Dermis microvascular lymphatic vessel endothelial cell (primary cell): ENCODE measurements at places on chromosomes 11 and 22. TPM values are rescaled to one million over a fixed set of nuclear protein-coding genes. Genes with fewer than 3 reads are reported as not detected.

GRCh38 chr11:129933891-129934290 is 38.5 kb upstream of the NFRKB start:
- no peak for DNase-seq

DNA sequence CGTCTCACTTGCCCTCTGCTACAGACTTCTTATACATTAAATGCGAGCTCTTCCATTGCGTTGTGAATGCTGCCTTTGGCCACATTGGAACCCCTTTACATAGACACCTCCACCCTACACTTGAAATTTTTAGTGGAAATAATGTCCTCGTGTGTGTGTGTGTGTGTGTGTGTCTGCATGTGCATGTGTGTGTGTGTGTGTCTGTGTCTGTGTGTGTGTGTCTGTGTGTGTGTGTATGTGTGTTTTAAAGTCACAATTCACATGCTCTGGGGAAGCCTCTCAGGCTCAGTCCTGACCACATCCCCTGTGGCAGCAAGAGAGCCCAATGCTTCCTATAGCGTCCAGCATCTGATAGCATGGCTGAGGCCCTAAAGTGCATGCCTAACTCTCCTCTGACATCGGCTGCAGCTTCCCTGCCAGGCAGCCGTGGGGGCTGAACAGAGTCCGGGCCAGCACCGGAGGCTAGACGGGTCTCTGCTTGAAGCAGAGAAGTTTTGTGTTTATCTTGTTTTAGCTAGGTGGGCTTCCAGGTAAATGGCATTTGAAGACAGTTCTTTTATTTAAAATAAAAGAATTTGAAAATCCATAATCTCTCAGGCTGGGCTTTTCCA is 64.5 kb upstream of the EMID1 start:
- DNase-seq: no peak

DNA sequence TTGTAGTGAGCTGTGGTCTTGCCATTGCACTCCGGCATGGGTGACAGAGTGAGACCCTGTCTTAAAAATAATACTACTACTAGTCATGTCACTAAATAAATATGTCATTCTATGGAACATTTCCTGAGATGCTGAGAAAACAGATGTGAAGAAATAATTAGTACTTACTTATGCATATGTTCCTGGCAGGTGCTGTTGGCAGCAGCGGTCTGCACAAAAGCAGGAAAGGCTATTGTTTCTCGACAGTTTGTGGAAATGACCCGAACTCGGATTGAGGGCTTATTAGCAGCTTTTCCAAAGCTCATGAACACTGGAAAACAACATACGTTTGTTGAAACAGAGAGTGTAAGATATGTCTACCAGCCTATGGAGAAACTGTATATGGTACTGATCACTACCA is 8.8 kb downstream of the ARCN1 start:
- peak; percentile 95 for DNase-seq

DNA sequence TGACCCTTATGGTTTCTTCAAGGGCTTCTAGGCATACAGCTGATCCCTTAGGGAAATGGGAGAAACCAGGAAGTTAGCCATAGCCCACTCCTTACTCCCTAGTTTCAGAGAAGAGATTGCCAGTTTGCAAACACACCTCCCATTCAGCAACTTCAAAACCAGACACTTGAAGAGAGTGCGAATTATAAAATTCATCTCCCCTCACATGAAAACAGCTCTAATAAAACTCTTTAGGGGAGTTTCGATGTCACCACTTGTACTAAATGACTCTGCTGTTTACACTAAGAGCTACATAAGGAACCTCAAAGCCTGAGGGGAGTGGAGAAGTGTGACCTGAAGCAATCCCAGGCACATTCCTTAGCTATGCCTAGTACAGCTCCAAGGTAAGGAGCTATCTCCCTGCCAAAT is 8.3 kb downstream of the LGR4 start:
- no peak for DNase-seq

- no peak for DNase-seq
Observed at GRCh38 chr22:17578136-17578754, 14.9 kb downstream of the SLC25A18 start.

GRCh38 chr11:79066456-79067351 is 374.1 kb downstream of the TENM4 start:
- no peak for DNase-seq

GRCh38 chr22:20014526-20015186 is 2.0 kb downstream of the ARVCF start:
- no peak for DNase-seq

DNA sequence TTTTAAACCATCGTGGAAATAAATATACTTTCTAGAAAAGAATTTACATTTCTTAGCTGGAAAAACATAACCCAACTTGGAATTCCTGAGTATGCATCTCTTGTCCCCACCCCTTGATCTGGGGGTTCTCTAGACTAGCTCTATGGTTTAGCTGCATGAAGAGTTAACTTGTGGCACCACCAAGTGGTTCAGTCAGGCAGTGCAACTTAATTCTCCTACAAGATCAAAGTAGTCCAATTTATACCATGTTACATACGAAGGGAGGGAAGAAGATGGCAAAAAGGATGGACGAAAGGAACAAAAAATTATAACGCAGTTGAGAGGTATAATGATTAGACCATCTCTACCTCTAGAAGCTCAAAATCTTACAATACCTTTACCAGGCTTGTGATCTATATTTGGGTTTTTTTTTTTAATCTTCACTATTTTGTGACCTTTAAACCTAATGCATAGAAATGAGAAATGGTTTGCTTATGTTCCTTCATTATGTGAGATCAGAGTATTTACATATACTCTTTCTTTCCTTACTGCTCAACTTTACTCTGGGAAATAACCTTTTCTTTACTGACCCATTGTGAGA is 28.5 kb upstream of the ALKBH3 start:
- peak; percentile 60 for DNase-seq

- DNase-seq: no peak
Observed at GRCh38 chr11:77127920-77128691, at the start of gene MYO7A. MYO7A (plus strand) TSS chr11:77128246; CDS start chr11:77130635, 2,389 bp downstream.

DNA sequence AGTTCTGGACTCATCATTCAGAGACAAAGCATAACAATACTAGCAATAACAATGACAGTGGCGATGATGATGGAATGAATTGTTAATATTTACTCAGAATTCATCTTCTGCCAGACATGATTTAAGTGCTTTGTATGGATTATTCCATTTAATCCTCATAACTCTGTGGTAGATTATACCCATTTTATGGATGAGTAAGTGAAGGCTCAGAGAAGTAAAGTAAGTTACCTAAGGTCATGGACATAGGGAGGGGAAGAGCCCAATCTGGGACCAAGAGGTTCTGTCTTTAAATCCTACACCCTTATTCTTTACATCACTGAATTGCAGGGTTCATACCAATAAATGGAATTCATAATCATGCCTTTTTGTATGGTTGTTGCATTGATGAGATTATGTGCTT is 72.7 kb downstream of the MYO18B start:
- DNase-seq: no peak

- DNase-seq: no peak
Observed at GRCh38 chr11:112834277-112834755, 126.9 kb upstream of the NCAM1 start.

DNA sequence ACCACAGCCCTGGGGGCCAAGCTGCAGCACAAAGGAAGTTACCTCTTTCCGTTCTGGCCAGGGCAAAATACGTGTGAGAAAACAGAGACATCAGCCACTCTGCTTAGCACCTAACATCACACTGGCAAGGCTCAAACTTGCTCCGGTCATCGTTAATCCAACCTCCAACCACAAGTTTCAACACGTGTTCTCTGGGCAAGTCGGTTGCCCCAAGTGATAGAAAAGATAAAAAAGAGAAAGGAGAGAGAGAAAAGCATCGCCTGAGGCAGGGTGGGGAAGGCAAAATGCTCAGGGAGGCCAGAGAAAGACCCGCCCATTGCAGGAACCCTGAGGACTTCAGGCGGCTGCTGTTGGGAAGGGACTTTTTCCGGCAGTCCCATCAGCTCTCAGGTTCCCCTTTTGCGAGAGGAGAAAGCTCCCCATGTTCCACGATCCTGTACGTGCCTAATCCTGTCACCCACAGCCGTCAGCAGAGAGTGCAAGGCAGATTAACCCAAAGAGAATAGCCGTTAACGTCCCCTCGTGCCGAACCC is 18.5 kb upstream of the B4GALNT4 start:
- DNase-seq: no peak

DNA sequence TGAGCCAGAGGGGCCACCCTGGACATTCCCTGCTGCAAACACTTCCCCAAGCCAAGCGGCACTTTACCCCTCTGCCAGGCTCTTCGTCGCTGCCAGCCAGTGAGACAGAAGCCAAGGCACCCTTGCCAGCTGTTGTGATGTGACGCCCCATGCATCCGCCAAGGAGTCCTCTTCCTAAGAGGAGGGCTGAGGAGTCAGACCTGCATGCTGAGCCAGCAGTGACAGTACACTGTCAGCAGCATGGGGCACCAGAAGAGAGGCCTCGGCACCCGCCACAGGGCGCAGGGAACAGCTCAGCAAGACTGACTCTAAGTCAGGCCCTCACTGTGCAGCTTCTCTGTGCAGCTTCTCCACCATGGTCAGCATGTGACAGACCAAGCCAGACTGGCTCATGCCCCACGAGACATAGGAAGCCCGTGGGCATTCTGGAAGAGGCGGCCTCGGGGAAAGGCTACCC is 26.4 kb downstream of the VPS37C start:
- DNase-seq: no peak

GRCh38 chr11:75279273-75279672 is 38.7 kb downstream of the TPBGL start:
- no peak for DNase-seq

CCDC73 gene
- under 0.01 TPM in 1 of 2 replicates, not detected in the other for total RNA-seq

OR4D6 gene
- not detected in 2 replicates for total RNA-seq

FOLR3 gene
- total RNA-seq: not detected in 2 replicates

RPS25 gene
- 458 and 629 TPM in 2 replicates for total RNA-seq

RTN4R gene
- 1.2 and 2.3 TPM in 2 replicates for total RNA-seq
